ENCODE measurements at places on chromosomes 6 and 20.
A peak's percentile ranks its signal among the peaks of the same experiment; 100 is the strongest.

DNA sequence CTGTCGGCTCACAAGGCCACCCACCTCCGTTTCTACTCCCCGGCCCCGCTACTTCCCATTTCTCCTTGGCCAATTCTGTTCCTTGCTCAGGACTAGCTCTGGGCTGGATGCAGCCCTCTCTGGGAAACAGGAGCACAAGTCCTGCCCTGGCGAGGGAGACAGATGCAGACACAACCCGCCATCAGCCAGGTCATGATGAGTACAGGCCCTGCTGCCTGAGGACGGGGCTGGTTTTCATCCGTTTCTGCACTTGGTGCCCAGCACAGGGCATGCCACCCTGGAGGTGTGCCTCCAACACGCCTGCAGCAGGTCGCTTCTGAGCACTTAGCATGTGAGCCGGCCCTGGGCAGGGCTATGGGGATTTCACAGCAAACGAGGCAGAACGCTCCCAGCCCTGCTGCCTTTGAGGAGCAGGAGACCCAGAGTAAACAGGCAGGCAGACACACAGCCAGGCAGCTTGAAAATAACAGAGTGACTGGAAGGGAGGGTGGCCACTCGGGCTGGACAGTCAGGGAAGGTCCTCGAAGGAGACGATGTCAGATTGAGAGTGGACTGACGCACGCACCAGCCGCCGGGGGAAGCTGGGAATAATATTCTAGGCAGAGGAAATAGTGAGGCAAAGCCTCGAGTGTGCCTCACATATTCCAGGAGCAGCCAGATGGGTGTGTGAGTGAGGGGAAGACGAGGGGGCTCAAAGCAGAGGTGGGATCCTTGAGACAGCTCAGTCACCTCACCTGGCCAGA lies 21.2 kb upstream of the VSTM2L start:
- DNase-seq = no peak

DNA sequence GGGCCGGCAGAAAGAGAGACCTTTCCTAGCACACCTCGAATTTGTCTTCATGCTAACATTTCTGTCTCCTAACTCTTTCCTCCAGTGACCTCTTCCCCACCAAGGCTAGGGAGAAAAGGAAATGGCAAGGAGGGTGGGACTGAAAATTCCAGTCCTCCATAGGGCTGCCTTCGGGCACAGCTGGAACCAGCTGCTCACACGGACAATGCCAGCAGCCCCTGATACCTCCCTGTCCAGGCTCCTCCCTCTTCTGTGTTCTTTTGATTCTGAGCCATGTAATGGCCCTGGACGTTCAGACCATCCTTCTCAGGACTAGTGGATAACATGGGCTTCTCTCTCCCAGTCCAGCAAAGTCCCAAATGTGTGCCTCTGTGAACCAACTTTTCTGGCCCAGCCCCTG lies 29.1 kb upstream of the PHACTR3 start:
- no peak for DNase-seq

GRCh38 chr6:121764493-121764892 lies 329.0 kb downstream of the GJA1 start:
- no peak for DNase-seq

DNA sequence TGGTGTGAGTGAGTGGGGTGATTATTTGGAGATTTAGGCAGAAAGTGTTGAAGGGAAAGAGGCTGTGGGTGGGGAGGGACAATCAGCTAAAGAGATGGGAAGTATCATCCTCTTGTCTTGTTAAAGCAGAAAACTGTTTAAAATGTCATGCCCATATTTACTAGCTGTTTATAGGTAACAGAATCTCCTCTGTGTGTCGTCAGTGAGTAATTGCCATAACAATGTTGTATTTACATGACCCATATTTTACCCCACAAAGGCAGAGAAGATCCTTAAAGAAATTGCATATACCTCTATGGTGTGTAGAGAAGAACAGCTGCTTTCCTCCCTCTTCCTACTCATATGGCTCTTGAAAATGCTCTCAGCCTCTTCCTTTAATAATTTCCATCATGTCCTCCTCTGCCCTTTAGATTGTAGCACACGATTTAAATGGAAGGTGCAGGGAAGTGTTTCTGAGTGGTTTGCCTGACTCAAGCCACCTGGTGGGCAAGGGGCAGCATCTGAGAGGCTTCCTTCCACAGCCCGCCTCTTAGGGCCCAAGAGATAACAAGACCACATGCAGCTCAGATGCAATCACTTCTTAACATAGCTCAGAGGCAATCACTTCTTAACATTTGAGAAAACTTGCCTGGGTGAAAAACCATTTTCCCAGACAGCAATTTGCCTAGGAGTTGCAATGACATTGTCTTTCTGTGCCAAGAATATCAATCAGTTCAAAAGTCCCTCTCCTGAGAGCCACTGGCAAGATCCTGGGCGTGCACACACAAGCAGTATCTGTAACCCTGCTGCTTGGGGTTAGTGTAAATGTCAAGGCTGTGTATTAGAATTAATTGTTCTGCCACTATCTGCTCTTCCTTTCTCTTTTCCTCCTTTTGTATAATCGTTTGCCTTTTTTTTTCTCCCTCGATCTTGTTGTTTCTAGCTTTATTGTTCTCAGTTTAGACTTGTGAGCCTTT lies 44.1 kb upstream of the EDN1 start:
- DNase-seq = no peak

DNA sequence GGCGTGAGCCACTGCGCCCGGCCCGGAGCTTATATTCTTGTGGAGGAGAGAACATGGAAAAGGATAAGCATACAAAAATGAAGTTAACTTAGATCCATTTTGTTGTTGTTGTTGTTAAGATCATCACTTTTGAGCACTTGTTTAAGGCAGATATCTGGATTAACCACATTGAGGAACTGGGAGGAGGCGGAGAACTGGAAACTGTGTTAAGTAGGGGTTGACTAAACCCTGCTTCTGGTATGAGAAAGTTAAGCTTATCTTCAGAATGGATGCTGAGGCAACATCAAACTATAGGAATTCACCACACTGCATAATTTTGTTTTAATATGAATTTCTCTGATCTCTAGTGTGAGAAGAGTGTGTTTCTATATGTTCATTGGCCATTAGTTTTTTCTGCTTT lies 57.6 kb downstream of the GCNT2 start:
- no peak for DNase-seq

GRCh38 chr20:50146732-50147662 lies 6.5 kb downstream of the PEDS1 start:
- DNase-seq = peak; percentile 28

- DNase-seq = no peak
Measured at GRCh38 chr20:46085179-46085851, 4.4 kb downstream of the NCOA5 start.

DNA sequence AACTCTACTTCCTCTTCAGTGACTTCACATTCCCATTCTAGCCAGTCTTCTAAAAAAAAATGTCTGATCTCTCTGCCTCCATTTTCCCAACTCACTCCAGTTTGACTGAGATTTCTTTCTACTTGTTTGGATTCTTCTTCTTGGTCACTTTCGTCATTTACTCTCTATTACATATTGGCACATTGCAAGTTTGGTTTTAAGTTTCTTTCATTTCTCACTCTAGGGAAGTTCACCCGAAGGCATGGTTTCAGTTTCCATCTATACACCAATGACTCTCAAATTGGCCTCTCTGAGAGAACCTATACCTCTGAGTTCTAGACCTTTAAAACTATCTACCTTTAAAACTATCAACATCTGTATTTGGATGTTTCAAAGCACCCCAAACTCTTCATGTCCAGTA lies 51.3 kb downstream of the CD109 start:
- DNase-seq = no peak

GRCh38 chr6:101626269-101626668 lies 232.8 kb downstream of the GRIK2 start:
- DNase-seq = no peak

Data from stimulated activated CD8-positive, alpha-beta memory T cell treated with anti-CD3 and anti-CD28 coated beads, Interleukin-4, amount 100 ng/mL, for 1 hour (primary cell).